Activated CD8-positive, alpha-beta memory T cell treated with anti-CD3 and anti-CD28 coated beads for 4 hours (primary cell): ENCODE measurements at places on chromosomes 1 and 21.

DNA sequence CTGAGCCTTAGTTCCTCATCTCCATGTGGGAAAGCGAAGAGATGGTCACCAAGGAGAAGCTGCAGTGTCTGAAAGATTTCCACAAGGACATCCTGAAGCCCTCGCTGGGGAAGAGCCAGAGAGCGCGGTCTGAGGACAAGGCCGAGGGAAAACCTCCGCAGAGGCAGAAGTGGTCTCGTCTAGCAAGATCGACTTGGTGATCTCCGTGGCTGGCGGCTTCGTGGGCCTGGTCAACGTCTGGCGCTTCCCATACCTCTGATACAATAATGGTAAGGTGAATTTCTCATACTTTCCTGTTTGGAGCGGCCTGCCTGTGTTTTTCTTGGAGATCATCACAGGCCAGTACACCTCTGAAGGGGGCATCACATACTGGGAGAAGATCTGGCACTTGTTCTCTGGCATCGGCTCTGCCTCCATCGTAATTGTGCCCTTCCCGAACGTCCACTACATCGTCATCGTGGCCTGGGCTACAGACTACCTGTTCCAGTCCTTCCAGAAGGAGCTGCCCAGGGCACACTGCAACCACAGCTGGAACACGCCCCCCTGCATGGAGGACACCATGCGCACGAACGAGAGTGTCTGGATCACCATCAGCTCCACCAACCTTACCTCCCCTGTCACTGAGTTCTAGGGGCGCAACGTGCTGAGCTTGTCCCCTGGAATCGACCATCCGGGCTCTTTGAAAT is 841.1 kb upstream of the TMPRSS15 start:
- no peak for DNase-seq

- DNase-seq, result peak; percentile 17
Measured at GRCh38 chr1:231338270-231339128, at the start of gene SPRTN. Gene SPRTN, plus strand, starts transcription at chr1:231338293. Its CDS starts 91 bp downstream, at chr1:231338384.

- DNase-seq, result no peak
Measured at GRCh38 chr1:62395291-62395690, 41.6 kb upstream of the USP1 start.

DNA sequence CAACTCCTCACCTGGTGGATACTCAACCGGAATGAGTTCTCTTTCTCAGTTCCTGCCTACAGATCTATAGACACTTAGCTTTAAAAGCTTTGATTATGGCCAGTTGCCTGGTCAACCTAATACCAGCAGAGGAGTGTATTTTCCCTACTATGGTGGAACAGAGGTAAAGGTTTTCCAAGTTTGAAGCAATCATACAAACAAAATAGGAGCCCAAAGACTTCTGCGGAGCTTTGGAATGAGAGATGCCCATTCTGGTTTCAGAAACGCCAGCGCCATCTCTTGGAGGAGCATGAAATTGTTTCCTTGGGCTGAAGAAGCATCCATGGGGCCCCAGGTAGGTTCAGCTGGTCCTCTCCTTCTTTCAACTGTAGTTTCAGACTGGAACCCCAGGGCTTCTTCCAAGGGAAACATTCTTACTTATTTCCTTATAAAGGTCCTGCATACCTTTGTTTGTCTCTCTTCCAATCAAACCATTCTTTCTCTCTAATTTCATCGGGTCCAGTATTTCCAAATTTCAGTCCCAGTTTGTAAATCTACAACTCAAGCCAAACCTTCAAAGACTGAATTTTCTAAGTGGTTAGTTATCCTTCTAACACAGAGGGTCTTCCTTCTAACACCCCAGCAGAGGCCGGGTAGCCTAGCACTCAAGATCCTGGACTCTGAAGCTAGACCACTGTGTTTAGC is 95.9 kb downstream of the KCNJ15 start:
- DNase-seq, result no peak

DNA sequence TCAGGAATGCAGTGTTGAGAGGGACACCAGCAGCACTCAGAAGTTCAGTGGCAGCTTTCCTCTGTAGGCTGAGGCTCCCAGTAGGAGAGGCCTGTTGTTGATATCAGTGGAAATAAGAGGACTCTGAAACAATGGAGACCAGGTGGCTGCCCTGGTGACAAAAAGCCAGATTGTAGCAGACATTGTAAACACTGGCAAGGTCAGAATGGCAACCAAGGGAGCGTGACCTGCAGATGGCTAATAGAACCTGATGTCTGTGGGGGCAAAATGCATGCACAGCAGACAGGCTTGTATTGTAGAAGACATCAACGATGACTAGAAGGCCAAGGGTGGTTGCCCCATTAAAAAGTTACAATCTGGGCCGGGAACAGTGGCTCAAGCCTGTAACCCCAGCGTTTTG is 53.1 kb upstream of the GPR37L1 start:
- no peak for DNase-seq

GRCh38 chr1:40383488-40384412 is 10.2 kb downstream of the SMAP2 start:
- DNase-seq, result no peak

- no peak for DNase-seq
Measured at GRCh38 chr1:29501227-29501976, 265.1 kb downstream of the PTPRU start.

GRCh38 chr1:208329300-208329699 is 85.1 kb upstream of the PLXNA2 start:
- no peak for DNase-seq

DNA sequence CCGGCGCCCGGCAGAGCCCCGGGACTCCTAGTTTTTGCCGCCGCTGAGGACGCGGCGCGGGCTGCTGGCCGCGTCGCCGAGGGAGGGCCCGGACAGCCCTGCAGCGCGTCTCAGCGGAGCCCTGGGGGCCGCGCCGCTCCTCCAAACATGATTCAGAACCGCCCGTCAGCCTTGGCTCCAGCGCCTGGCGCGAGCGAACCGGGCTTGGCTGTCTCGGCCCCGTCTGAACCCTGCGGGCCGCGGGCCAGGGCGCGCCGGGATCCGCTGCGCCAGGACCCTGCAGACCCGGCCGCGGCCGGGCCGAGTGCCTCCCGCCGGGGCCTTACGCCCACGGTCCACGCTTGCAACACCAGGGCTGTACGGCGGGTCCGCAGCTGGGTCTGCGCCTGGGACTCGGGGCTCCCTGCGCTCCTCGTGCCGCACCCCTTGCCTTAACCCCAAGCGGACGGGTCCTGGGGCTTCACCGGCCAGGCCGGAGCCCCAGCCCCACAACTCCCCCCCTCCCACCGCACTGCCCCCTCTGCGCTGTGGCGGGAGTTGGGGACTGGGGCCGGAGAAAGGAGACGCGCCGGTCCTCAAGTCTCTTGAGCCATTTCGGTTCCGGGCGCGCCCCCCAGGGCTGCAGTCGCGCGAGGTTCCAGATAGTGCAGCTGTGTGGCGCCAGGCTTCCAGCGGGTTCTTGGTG is 48.4 kb upstream of the CD34 start:
- no peak for DNase-seq

DNA sequence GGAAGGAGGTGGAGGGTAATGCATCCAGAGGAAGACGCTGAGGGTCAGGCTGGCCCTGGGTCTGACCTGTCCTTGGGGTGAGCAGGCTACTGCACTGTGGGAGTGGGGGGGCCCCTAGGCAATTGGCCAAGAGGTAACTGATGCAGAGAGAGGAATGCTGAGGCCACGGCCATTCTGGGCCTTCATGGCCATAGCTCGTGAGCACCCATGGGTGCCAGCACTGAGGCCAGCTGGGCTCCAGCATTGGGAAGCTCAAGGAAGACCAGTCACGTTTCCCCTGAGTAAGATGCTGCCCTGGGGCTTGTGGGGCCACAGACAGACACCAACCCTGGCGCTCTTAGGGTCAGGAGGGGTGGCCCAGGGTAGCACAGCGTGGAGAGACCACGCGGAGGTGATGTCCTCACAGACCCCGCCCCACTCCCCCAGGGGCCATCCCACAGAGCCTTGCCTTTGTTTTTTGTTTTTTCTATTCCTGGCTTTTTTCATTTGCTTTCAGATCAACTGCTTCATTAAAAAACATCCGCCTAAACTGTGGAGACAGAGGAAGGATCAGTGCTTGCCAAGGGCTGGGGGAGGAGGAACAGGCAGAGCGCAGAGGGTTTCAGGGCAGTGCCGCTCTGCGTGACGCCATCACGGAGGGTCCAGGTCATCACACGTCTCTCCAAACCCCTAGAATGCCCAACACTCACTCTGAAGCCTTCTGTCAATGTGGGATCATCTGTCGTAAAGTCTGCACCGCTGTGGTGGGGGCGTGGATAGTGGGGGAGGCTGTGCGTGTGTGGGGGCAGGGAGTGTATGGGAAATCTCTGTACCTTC is 61.1 kb downstream of the SIK1 start:
- no peak for DNase-seq

DNA sequence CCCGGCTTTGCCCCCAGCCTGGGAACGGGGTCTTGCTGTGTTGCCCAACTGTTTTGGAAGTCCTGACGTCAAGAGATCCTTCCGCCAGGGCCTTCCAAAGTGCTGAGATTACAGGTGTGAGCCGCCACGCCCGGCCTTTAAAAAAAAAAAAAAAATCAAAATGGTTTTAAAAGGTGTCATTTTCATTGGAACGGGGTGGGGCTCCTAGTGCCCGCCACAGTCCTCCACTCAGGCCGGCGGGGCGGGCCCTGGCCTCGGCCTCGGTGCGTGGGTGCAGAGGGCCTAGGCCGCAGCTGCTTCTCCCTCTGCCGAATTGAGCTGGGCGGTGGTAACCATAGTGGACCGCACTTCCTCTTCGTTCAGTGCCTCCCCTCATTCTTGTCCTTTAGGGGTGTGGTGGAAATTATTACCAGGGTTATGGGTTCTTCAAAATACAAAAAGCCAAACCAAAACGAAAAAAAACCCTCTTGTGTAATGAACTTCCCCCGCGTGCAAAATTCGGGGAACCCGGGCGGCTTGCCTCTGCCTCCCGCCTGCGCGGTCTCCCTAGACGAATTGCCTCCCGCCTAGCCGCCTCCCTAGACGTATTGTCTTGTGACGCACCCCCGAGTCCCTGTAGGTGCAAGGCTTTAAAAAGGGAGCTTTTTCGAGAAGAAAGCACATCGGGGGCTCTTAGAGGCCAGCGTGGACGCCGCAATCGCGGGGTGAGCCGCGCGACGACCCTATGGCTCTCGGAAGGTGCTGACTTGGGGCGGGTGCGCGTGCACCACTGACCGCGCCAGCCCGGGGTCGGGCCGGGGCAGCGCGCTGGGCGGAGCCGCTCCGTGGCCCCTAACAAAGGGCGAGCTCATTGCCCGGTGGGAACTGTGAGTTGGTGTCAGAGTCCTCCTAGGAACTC is 10.5 kb upstream of the SPEN start:
- DNase-seq, result no peak

DNA sequence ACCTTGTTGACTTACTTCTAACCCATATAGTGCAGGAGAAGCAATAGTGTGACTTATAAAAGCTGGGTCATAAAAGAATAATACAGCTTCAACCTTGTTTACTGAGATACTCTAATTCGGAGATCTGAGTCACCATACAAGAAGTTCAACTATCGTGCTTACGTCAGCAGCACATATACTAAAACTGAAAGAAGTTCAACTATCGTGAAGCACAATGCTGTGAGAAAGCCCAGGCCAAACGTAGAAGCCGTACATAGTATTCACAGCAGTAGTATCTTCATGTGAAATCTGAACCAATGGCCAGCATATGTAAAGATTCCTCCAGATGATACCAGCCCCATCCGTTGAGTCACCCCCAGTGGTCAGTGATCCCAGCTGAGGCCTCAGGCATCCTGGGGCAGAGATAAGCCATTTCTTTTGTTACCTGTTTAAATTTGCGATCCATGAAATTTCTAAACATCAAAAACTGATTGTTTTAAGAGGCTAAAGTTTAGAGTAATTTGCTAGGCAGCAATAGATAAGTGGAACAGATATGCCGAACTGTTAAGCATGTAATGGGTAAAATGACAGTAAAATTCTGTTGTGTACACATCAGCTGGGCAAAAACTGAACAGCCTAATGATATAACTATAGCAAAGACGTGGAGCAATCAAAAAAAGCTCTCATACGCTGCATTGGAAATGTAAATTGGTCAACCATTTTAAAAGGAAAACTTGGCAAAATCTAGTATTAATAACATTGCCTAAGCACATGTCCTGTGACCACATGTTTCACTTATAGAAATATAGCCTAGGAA is 53.9 kb upstream of the SAMD13 start:
- DNase-seq, result no peak

DNA sequence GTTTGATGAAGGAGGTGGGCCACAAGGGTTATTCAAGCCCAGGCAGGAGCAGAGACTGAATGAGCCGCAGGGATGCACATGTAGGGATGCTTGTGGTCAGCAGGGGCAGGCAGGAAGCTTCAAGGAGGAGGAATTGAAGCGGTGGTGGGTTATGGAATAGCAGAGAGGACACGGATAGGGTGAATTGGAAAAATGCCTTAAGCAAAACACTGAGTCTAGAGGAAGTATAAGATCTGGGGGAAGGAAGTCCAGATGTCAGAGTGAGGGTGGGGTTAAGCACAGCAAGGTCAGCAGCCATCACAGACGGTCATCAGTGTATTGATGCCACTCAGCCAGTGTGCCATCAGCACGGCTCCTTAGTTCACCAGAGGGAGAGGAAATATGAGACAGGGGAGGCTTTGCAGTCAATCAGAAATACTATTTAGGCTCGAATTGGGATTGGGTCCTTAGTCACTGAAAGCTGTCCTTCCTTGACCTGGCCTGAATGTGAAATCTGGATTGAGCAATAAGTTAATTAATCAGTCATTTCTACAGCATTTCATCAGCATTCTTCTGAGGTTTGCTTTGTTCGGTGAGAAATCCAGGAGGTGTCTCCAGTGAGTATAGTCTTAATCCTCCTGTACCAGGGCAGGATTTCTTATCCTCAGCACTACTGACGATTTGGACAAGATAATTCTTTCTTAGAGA is 6.0 kb upstream of the LCE1F start:
- no peak for DNase-seq

GRCh38 chr1:159441360-159441759 is 1.8 kb downstream of the OR10J1 start:
- DNase-seq, result no peak

DNA sequence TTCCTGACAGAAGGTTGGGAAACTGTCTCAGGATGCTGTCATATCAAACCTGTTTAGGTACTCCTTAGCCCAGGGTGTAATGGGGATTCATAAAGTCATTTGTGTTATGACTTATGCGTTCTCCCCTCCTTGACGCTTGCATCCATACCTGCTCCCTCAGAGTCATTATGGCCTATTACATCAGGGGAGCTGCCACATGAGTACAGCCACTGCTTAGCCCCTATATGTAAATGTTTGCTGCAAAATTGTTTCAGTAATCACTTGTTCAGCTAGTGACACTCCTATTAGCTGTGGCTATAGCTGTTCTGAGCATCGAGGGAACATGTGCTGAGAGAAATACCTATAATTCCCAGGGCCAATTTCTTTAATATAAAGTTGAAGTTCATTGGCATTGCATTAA is 10.5 kb downstream of the NTNG1 start:
- no peak for DNase-seq
